Epithelial cell of proximal tubule (primary cell): ENCODE measurements at places on chromosomes 16 and 17.

DNA sequence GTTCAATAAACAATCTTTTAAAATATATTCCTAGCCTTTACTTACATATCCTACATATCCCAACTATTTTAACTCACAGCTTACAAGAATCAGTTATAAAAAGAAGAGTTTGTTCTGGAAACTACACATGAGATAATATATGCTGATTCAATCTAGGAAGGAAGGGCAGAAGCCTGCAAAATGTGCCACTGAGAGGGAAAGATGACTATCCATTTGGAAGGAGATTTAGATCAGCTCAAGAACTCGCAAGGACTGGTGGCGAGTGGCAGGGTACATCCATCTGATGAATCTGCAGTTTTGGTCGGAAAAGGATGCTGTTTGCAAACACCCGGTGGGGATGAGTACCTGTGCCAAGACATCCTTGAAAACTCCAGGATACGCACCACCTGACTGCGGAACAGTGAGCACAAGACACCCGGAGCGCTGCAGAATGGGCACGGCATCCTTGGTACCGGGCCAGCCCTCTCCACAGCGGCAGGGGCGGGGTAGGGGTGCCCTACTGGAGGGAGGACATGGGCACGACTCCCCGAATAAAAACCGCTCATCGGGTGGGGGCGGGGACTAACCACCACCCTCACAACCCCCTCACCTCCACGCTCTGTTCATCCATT is 723 bp downstream of the TRIM37 start:
- no peak for DNase-seq

- no peak for DNase-seq
Observed at GRCh38 chr16:22320572-22321339, 23.5 kb downstream of the POLR3E start.

DNA sequence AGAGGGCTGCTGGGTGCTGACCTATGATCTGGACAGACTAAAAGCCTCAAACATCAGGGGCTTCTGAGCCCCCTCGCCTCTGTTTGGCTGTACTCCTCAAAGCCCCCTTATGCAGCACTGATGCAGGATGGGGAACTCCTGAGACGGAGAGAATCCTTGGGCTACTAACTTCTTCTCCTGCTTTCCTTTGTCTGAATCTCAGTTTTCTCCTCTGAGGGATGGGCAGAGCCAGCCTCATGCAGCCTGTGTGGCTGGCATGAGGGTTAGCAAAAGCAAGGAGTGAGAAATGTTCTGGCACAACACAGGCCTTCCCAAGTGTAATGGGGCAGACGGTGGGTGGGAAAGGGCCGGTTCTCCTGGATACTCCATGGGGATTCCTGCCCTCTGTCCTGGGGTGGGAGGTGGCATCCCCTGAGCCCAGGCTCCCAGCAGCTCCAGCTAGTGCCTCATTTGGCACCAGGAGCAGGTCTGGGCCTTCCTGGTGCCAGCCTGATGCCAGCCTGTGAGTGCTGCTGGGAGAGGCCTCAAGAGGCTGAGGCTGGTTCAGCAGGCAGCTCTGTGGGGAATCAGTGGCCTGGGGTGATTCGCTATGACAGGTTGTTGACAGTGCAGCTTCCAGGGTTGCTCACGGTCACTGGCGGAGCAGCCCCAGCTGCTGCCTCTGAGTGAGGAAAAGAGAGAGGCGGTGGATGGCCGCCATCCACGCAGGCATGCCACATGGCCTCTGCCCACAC is 4.0 kb upstream of the BRD7 start:
- no peak for DNase-seq

GRCh38 chr16:81569361-81570034 is 124.9 kb downstream of the CMIP start:
- DNase-seq: no peak

DNA sequence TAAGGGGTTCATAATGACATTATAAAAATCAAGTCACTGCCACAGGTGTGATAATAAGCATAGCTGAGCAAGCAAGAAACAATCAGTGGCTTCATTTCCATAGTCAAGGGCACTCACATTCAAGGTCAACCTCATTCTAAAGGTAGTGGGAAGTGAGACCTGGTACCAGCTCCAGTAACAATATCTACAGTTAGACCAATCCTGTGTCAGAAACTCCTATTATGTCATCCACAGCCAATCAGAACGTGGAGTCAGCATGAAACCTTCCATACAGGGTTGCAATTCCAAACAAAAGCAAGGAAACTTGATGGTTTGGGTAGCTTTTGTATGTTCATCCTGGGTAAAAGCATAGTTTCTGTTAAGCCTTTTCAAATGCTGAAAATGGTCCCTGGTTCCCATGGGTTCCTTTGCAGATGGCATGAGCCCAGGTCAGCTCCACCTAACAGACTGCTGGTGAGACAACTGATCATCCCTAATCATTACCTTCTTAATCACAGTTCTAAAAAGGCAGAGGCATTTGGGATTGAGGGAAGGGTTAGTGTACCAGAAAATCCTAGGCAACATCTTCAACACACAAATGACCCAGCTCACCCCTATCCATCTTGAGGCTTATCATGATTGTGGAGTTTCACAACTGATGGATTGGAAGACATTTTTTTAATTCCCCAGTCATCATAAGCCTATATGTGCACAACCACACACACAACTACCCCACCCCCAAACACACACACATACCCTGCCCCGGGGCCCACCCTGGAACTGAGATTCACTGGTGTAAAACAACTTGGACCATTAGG is 30.4 kb downstream of the TEX2 start:
- no peak for DNase-seq

DNA sequence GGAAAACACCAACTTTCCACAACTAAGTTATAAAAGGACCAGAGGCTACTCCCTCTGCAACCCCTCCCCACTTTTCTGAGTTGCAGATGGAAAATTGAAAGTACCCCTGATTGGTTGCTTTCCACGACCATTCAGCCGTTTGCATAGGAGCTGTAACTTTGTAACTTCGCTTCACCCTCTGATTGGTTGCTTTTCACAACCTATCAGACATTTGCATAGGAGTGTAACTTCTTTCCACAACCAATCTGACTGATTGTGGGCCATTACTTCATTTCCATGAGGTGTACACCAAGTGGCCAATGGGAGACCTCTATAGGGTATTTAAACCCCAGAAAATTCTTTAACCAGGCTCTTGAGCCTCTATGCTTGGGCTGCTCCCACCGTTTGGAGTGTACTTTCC is 644.1 kb downstream of the WWOX start:
- DNase-seq: no peak

GRCh38 chr17:372157-373152 is 19.8 kb upstream of the RPH3AL start:
- DNase-seq: no peak

DNA sequence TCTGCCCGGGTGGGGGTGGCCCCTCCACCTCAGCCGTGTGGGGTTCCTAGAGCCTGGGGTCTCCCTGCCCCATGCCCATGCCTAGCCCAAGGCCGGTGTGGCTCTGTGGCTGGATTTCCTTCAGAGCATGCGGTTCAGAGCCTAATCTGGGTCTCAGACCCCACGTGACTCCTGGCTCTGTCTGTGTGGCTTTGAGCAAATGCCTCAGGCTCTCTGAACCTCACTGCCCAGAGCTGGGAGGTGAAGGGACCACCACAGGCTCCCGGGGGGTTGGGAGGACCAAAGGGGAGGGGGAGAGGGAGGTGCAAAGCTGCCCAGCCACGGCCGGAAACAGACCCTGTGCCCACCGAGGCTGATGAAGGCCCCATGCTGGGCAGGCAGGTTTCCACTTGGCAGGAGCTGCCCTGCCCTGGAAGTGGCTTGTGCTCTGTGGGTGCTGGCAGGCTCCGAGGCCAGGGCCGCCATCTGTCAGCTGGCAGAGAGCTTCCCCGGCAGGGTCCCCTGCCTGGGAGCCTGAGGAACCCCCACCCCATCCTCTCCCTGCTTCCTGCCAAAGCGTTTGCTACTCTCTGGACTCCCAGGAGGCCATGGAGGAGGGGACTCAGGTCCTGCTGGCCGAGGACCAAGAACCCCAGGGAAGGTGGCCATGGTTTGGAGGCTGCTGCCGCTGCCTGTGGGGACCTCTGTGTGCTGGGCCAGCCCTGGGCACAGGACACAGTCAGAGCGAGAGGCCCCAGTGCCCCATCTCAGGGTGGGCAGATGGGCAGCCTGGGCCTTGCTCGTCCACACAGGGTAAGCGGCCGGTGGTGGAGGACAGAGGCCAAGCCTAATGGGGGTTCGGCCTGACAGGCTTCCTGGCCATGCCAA is 4.0 kb downstream of the CDH15 start:
- DNase-seq: no peak

DNA sequence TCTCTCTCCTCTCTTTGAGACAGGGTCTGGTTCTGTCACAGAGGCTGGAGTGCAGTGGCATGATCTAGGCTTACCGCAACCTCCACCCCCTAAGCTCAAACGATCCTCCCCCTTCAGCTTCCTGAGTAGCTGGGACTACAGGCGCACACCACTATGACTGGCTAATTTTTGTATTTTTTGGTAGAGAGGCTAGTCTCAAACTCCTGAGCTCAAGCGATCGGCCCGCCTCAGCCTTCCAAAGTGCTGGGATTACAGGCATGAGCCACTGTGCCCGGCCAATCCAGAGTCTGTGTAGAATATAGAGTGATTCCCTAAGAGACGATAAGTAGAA is 65.8 kb upstream of the RPH3AL start:
- DNase-seq: no peak

GRCh38 chr16:88616736-88617135 is 21.6 kb upstream of the IL17C start:
- no peak for DNase-seq

DNA sequence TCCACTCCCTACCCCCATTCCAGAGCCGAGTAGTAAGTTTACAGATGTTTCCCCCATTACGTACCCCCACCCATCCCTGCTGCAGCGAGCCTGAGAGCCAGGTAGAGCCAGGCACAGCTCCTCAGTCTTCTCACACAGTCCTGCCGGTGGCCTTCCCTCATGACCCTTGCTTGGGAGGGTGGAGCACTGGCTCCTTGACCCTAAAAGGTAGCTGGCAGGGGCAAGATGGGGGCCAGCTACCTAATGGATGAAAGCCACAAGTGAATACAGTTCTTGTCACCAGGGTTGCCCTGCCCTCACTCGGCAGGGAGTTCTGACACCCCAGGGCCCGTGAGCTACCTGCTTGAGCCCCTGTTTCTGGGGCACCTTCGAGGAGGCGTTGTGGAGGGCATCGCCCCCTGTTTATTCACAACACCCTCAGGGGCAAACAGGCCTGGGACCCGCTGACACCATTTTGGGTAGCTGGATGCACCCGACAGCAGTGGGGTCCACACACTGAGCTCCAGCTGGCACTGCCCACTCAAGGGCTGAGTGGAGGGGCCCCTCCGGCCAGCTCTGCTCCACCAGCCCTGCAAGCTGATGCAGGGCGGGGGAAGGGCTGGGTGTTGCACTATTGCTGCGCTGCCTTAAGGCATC is 22.2 kb downstream of the ADAM11 start:
- no peak for DNase-seq

- no peak for DNase-seq
Observed at GRCh38 chr17:7508145-7508544, 24.0 kb downstream of the POLR2A start.

DNA sequence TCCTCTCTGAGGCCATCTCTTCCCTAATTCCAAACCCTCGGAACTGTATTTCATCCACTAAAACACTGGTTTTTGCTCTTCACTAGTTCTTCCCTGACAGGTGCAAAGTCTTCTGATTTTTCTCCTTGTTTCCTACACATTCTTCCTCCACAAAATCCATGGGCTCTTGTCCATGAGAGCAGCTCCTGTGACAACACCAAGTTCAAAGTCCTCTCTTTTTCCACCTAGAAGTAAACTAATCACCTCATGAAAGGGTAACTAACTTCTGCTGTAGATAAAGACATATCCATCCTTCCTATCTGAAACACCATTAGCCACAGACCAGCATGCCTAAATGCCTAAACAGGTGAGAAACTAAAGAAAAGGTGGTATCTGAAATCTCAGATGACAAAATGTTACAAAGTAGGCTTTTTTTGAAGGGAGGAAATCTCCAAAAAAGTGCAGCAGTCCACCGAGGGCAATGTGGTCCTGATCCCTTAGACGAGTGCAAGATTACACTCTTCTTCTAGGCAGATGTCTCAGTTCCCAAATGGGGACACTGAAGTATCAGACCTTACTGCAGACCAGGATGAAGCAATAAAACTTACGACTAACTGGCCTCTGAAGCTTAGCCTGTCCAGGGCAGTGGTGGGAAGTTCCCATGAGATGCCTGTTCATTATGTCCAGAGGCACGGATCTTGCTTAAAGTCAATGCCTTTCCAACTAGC is 2.8 kb downstream of the PIP4K2B start:
- DNase-seq: no peak

DNA sequence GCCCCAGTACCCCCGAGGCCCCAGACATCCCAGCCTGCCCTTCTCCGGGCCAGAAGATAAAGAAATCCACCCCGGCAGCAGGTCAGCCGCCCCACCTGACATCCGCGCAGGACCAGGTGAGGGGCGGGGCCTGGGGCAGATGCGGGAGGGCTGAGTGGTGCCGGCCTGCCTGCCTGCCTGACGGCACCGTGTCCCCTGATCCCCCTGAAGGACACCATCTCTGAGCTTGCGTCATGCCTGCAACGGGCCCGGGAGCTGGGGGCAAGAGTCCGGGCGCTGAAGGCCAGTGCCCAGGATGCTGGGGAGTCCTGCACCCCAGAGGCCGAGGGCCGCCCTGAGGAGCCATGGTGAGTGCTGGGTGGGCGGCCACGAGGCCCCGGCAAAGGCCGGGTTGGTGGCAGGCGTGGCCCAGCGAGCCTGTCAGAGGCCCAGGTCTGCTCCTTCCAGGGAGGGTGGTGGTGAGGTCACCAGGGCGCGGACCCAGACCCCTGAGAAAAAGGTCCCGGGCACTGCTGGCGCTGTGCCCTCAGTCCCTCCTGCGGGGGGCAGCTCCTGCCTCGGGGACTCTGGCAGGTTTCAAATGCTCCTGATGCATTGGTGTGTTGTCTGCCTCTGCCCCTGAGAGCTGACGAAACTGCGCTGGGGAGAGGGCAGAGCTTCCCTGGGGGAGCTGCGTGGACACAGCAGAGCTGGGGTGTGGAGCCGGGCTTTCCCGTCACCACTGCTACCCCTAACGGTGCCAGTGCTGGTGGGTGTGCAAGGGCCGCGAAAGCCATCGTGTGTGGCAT is 1.2 kb downstream of the CDT1 start:
- DNase-seq: no peak

GRCh38 chr16:12685806-12686205 is 117.9 kb downstream of the CPPED1 start:
- no peak for DNase-seq

GRCh38 chr16:85369741-85370528 is 243.2 kb upstream of the GSE1 start:
- DNase-seq: no peak

GRCh38 chr17:63549289-63549945 is 860 bp upstream of the DCAF7 start:
- no peak for DNase-seq

- no peak for DNase-seq
Observed at GRCh38 chr17:49775546-49776260, 11.8 kb upstream of the FAM117A start.
